Left hindlimb (tissue), 1 donor: ENCODE measurements at places on chromosomes 7 and 10.

DNA sequence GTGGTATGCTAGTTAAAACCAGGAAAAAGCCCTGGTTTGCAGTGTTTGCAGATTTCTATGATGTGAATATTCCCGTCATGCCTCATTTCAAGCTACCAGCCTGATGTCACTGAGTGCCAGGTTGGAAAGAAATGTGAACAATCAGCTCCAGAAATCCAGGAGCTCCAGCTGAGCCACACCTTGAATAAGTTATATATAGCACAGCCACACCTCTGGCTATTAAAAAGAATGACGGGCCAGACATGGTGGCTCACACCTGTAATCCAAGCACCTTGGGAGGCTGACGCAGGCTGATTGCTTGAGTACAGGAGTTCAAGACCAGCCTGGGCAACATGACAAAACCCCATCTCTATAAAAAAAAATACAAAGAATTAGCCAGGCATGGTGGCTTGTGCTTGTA is 18.7 kb upstream of the SLF2 start:
- no peak for DNase-seq

- no peak for DNase-seq
These were observed 11.2 kb upstream of the SLC35B4 start for GRCh38 chr7:134327896-134328295.

GRCh38 chr7:28672397-28672797 is 260.1 kb downstream of the CREB5 start:
- no peak for DNase-seq

GRCh38 chr10:16184096-16184597 is 252.7 kb upstream of the PTER start:
- no peak for DNase-seq

GRCh38 chr7:74015670-74016069 is 12.3 kb upstream of the ELN start:
- DNase-seq = no peak

- DNase-seq = no peak
These were observed 377.6 kb downstream of the POM121L12 start for GRCh38 chr7:53413021-53413420.

GRCh38 chr10:49742683-49743463 is 19.2 kb downstream of the OGDHL start:
- no peak for DNase-seq
